NCI-H1092 (cell line): ENCODE measurements at places on chromosomes 11 and 22.

DNA sequence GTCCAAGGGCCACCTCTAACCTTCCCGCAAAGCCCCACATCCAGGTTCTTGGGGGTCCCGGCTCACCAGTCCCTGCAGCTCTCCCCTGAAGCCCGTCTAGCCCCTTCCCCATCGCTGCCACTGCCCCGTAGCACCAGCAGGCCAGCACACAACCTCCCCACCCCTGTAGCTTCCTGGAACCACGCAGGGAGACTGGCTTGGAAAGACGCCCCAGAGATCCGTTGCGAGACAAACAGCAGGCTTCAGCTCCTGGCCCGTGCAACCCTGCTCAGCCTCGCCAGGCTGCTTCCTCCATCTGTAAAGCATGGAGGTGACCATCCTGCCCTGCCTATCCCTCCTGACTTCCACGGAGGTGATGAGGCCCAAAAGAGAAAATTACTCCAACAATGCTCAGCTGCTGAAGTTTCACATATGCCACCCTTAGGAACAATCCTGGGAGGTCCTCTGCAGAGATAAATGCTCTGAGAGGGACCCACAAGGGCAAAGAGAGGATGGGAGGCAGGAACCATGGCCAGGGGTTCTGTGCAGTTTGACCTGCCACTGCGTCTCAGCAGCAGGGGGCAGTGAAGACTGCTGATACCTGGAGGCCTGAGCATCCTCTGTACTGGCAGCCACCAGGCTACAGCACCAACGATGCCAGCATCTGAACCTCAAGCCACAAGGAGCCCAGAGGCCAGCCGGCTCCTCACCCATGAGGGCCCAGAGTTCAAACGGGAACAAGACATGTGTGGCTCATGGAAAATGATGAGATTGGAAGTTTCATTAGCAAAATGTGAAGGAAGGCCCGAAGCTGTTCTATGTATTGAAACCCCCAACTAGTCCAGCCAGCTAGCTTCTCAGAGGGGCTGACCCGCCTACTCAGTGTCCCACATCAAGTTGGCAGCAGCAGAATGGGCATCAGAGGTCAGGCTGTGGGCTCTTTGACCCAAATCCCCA lies 16.1 kb downstream of the DGCR2 start:
- DNase-seq: no peak

DNA sequence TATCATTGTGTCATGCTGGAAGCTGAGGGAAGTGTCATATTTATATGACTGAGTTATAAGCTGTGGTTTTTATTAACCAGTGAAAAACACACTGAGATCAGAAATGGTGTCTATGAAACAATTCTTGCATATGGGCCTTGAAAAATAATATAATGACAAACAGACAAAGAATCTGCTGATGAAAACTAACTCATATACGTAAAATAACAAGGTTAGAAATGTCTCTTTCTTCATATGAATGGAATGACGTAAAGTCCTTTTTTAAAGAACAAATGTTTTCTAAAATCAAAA lies 48.8 kb upstream of the PHF21B start:
- DNase-seq: no peak

DNA sequence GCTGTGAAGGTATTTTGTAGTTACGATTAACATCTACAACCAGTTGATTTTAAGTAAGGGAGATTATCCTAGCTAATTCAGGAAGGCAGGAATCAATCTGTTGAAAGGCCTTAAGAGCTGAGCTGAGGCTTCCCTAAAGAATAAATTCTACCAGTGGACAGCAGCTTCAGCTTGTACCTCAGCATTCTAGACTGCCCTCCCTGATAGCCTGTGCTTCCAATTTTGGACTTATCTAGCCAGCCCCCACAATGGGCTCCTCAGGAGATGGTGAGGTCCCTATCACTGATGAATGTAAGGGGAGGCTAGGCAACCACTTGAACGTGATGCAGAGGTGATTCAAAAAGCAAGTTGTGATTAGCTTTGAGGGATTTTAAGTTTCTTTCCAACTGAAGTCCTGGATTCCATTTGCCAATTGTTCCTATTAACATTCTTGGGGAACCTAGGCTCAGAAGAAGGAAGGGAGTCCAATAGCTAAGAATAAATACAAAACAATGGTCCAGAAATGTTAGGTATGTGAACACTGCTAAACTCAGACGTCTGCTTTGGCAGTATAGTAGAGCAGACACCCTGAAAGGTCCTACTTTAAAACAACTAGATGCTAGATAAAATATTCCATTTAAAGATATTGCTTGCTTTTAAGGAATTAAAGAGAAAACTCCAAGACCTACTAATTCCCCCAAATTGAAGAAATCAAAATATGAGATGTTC lies 404.3 kb upstream of the TENM4 start:
- DNase-seq: no peak

GRCh38 chr11:17650127-17650911 lies 69.1 kb upstream of the MYOD1 start:
- no peak for DNase-seq

GRCh38 chr22:31083923-31084810 lies 3.0 kb downstream of the SMTN start:
- no peak for DNase-seq

GRCh38 chr11:72553706-72554105 lies 119.4 kb upstream of the CLPB start:
- DNase-seq: no peak

GRCh38 chr11:47705721-47706120 lies 9.4 kb downstream of the AGBL2 start:
- no peak for DNase-seq

DNA sequence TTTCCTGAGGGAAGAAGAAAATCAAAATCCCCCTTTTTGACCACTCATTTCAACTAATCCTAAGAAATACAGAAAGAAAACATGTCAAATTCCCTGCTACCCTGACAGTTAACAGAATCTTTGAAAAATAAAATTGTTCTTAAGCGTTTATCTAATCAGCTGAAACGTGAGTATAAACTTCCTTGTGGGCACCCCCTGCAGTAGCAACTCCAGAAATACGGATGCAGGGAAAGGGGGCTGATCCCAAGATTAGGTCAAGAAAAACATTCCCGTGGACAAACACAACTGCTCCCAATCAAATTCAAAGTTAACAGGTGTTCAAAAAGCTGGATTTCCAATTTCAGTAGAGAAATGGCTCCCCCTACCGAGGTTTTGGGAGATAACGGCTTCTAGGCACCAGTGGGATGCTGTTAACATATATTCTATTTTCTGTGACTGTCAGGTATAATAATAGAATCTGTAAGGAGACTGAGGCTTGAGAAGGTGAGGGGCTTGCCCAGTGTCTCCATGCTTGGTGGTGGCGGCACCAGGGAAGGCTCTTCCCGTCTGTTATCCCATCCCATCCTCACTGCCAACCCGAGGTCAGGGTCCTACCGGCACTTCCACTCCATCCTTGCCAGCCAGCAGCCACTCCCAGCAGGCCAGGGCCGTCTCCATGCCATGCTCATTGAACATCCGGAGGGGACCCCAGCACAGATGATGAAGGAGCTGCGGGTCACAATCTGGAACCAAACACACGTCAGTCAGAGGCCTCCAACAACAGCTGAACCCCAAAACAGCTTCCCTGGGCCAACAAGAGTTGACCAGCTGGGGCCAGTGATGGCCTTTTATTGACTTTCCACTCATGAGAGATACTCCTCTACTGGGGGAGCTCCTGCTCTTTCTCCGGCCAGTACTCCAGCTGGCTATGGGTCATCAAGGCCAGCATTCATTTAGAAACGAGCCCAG lies 32.0 kb upstream of the SERPIND1 start:
- no peak for DNase-seq

DNA sequence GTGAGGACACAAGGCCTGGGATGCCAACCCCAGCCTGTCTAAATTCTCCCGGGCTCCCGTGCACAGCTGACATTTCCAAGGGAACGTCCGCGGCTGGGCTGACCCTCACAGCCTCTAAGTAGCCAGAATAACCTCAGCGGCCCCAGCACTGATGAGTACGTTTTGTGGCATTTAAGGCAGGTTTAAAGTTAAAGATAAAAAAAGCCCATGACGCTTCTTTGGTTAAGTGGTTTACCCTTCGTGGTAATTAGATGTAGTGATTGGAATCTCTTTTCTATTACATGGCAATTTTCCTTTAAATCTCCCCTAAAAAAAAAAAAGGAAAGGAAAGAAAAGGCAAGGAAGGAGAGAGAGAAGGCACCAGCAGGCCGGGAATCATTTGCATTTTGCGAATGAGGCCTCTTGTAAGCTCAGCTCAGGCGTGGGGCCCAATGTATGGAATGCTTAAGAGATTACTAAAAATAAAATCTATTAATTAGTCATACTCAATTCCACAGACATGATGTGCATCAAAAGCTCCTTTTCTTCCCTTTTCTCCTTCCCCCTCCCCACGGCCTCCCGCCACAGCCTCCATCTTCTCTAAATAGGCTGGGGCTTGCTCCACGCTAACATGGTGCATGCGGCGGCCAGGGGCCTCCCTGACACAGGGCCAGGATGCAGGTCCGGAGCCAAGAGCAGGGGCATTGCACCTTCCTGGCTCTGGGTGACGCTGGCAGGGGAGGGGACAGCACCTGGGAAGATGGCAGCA lies 44.1 kb downstream of the MACROD1 start:
- no peak for DNase-seq

DNA sequence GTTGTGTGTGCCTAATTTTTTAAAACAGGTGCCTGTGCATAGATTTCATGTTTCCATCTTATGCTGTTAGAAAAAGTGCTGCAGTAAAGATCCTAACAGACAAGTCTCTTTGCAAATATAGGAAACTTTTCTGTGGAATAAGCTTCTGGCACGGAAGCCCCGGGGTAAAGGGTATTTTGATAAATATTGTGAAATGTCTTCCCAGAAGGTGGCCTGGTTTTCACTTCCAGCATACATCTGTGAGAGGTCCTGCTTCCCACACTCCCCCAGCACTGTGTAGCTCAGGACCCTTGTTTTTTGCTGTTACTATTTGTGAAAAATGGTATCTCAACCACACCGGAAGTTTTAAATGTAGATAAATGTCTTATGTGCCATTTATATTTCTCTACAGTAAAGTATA lies 14.5 kb downstream of the ST3GAL4 start:
- no peak for DNase-seq

- DNase-seq: no peak
Measured at GRCh38 chr11:108474664-108475463, 7.5 kb upstream of the C11orf65 start.

DNA sequence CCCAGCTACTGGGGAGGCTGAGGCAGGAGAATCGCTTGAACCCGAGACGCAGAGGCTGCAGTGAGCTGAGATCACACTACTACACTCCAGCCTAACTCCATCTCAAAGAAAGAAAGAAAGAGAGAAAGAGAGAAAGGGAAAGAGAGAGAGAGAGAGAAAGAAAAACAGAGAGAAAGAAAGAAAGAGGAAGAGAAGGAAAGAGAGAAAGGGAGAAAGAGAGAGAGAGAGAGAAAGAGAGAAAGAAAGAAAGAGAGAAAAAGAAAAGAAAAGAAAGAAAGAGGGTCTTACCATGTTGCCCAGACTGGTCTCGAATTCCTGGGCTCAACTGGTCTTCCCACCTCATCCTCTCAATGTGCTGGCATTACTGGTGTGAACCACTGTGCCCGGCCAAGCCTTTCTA lies 22.3 kb downstream of the FBLN1 start:
- DNase-seq: no peak

DNA sequence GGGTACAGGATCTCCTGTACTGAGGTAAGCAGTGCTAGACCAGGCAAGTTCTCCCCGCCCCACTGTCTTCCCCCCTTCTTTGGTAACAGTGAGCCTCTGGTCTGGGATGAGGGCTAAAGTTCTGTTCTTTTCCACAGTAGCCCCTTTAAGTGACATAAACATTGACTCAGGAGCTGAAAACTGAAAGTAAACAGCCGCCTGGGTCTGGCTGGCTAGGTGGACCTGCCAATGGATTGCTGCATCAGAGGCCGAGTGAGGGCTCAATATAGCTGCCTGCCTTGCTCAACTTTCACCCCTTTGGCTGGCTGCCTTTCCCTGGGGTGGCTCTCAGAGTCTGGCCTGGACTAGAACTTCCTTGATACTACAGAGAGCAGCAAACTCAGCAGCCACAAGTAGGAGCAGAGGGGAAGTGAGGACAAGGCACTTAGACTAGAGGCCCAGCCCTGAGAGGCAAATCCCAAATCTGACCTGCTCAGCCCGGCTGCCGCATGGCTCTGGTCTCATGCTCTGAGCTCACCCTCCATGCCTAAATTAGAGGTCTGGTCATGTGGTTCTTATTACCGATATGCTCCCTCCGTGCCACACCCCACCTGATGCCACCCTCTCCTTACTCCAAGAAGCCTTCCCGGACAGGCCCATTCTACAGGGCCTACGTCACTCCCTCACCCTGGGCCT lies 9.6 kb upstream of the UCP3 start:
- no peak for DNase-seq

DNA sequence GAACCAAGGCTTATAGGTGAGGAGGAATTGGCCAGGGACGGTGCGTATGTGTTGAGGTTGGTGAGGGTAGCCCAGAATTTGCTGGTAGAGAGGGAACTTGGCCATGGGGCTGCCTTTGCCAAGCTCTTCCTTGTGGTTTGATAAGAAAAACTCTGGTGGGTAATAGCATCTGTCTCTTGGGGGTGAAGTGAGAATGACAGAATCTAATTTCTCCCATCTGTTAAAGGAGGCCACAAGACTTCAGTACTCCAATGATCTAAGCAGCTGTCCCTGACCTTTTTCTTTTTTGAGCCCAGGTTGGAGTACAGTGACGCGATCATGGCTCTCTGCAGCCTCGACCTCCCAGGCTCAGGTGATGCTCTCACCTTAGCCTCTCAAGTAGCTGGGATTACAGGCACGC lies 36.0 kb upstream of the PICK1 start:
- DNase-seq: no peak

DNA sequence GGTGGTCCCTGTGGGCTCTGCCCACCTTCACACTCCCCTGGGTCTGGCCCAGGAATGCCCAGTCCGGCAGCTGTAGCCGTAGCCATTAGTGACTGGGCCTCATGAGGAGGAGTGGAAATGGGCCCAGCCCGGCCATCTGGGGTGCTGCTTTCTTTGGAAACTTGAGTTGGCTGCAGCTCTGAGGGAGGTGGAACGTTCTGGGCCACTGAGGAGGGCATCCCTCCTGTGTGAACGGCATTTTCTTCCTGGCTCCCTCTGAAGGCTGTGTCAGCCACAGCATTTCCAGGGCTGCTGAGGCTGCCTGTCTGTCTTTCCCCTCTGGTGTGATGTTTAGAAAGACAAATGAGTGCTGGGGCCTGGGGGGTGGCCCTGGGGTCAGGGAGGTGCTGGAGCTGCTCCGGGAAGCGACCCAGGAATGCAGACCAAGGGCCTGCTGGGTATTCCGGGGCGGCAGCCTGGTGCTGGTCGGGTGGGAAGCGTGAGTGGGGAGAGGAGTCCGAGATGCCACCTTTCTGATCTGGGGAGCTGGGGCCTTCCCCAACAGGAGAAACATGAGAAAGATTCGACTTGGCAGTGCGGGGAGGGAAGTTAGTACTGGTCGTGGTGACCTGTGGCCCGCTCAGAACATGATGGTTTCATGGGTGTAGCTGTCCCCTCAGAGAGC lies 27.1 kb downstream of the PTDSS2 start:
- DNase-seq: no peak

GRCh38 chr11:72642043-72642883 lies 32.0 kb downstream of the PDE2A start:
- no peak for DNase-seq

GRCh38 chr11:68399916-68400315 lies 60.6 kb upstream of the PPP6R3 start:
- no peak for DNase-seq
